GM06990 (cell line): ENCODE measurements at places on chromosomes 1 and 21.

- no peak for DNase-seq
Measured at GRCh38 chr1:210771131-210771530, 362.8 kb downstream of the KCNH1 start.

GRCh38 chr1:183937611-183938010, 99.9 kb downstream of the COLGALT2 start:
- no peak for DNase-seq

- DNase-seq = no peak
Measured at GRCh38 chr1:3072391-3073185, 3.6 kb downstream of the PRDM16 start.

DNA sequence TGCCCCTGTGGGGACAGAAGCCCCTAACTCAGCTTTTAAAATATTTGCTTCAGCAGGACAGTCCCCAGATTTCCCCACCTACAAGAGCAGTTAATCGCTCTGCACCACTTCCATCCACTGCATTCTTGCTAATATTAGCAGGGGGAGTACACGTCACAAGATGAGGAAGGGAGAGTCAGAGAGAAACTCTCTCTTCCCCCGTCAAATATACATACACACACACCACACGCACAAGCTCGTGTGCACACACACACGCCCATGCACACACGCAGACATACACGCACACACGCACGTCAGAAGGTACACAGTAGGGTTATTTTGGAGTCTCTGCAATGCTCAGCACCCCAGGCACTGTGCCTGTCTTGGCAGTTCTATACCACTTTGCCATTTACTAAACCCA, 2.1 kb downstream of the CLCA1 start:
- DNase-seq = peak; percentile 14

DNA sequence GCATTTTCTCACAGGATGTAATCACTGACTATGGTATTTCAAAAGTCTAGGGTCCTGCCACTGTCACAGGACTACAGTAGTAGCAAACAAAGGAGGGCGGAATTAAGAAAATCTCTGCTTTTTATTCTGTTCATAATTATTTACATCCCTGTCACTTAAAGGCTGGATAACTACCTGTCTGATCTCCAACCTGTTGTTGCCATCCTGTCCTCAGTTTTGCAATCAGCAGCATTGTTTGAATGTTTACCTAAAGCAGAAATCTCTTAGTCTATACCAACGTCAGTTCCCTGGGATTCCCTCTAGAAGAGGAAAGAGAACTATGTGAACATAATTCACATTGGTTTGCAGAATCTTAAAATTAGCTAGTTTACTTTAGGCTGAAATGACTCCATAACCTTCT, 218.5 kb downstream of the PBX1 start:
- DNase-seq = no peak

DNA sequence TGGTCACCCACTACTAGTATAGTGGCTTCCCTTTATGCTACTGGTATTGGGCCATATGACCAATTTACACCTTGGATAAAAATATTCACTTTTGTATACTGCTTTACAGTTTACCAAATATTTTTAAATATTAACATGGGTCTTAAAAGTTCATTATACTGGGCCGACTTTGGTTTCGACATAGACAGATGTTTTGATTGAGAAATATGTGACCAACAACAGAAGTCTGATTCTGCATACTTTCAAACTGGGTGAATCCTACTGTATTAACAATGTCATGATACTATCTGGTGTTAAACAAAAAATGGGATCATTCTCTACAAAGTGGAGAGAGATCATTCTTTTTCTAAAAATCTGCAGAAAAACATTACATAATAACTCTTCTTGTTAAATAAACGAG, 134.8 kb downstream of the AKT3 start:
- no peak for DNase-seq

DNA sequence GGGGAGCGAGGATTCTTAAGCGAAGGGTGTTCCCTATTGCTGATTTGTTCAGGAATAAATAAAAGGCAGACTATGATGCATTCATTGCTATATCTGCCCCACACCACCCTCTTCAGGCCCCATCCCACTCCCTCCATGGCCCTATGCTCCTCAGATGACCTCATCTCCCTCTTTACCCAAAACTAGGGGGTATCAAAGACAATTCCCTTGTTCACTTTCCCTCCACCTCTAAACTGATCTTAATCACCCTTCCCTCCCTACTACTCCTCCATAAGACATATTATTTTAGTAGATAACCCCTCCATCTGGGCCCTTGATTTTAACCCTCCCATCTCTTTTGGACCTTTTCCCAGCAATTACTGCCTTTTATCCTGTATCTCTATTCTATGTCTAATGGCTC, 434.9 kb upstream of the RUNX1 start:
- no peak for DNase-seq

GRCh38 chr1:180630408-180631193, 1.2 kb upstream of the XPR1 start:
- no peak for DNase-seq

DNA sequence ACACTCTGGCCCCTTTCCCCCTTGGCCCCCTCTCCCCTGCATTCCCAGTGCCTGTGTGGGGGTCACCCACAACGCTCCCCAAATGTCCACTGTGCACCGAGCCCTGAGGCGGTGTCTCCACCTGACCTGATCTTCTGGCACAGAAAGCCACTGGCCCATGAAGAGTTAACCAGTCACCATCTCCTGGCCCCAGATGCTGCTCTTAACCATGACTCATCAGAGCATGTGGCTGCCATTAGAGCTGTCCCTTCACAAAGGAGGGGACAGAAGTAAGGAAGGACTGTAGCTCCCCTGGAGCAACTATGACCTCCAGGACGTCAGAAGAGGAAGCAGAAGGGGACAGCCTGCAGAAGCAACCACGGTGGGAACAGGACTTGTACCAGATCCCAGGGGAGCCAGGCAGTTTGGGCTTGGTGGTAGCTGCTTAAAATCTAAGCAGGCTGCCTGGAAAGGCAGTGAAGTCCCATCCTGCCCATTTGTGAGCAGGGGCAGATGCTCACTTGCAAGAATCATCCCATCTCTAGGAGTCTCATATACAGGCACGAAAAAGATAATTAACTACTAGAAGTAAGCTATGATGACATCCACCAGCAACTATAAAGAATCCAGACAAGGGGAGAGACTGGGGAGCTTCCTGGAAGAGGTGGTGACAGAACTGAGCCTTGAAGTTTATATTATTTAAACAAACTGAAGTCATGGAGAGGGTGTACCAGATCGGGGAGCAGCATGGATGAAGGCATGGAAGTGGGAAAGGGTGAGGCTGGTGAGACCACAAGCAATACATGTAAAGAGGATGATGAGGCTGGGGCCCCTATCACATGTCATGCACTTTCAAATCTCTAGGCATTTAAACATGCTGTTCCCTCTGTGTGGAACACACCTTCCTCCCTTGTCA, 1.1 kb upstream of the TTC39A start:
- DNase-seq = no peak

DNA sequence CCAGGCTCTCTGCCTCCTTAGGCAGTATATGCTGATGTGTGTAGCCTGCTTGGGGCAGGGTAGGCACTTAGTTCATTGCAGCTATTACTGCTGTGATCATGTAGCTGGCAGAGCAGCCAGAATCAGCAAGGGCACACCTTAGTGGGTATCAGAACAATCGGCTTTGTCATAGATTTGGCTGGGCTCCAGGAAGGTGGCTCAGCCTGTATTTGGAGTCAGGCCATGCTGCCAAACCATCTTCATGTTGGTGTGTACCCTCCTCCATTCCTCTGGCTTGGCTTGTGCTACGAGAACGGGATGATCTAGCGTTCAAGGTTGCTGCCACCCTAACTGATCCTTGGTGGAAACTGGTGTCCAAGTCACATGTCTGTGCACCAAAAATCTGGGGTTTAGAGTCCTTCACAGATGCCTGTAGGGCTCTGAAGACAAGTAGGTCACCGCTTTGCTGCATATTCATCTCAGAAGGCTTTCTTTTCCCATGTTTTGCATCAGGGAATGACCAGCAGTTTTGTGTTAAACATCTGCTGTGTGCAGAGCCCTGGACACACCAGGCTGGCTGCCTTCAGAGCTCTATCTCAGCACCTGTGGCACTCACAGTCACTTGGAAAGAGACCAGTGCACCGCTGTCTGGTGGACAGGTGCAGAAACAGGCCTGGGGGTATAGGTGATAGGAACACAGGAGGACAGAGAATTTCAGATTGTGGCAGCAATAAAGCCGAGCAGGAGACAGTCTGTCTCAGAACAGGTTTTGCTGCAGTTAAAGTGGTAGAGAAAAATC, 23.7 kb downstream of the VANGL1 start:
- DNase-seq = no peak

- DNase-seq = peak; percentile 44
Measured at GRCh38 chr21:35204850-35205541, 155.9 kb upstream of the RUNX1 start.

DNA sequence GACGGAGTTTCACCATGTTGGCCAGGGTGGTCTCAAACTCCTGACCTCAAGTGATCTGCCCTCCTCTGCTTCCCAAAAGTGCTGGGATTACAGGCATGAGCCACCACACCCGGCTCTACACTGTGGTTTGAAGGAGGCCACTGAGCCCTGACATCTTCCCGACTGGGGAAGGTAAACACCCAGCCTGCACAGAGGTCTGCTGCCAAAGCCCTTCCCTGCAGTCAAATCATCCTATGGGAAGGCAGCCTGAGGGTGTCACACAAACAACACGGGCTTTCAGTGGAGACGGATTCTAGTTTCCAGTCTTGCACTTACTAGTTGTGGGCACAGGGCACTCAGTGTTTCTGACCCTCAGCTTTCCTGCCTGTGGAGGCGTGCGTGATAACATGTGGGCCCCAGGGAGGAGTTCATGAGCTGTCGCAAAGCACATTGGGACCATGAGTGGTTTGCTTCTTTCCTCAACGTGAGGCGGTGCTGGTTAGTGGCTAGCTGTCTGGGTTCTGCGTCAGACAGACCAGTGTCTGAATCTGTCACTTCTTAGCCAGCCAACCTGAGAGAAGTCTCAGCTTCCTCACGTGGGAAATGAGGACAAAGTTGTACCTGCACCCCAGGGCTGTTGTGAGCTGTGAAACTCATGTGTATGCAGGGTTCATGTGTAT, 21.5 kb upstream of the OPRD1 start:
- DNase-seq = no peak

DNA sequence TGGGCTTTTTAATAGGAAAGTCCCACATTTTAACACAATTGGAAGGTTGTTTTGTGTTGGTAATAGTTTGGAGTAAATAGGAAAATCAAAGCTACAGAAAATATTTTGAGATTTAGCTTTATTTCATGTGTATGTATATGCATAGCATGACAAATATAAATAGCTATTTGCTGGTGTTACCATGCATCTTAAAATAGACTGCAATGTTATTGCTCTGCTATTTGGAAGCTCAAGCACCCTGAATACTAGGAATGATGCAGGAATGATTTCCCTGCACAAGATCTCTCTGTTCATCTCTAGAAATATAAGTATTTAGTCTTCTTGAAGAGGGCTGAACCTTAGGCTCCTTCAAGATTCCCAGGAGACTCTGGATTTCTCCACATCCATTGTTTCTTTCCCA, 268.3 kb upstream of the POGK start:
- DNase-seq = no peak

- DNase-seq = no peak
Measured at GRCh38 chr1:218763538-218763937, 410.1 kb upstream of the LYPLAL1 start.

DNA sequence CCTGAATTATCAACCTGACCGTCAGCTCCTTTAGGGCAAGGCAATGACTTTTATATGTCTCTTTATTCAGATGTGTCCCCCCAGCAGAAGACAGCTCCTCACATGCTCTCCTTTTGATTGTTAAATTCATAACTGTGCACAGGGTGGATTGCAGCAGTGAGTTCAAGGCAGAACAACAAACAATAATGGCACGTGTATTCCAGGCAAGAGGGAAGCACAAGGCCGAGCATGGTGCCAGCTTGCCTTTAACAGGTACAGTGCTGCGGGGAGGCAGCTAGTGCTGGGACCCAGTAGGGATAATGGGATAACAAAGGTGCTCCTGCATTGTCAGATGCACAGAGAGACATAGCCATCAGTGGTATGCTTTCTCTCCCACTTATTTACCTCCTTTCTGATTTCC, 248.4 kb downstream of the RHOU start:
- DNase-seq = no peak

DNA sequence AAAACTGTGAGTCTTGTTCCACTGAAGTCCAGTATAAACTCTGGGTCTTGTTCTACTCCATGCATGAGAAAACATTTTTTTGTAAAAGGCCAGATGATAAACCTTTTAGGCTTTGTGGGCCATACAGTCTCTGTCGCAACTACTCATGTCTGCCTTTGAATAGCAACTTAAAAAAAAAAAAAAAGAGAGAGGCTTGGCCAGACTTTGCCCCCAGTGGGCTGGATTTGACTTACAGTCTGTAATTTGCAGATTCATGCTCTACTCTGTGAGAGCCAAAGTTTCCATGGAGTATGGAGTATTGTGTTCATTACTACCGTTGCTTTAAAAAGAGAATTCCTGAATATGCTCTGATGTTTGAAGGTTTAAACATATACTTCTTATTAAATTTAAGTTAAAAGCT, 654.9 kb upstream of the PKN2 start:
- no peak for DNase-seq

- no peak for DNase-seq
Measured at GRCh38 chr1:174160109-174160473, 771 bp downstream of the RABGAP1L start.

GRCh38 chr1:98975810-98976209, 28.9 kb downstream of the PLPPR5 start:
- no peak for DNase-seq

- DNase-seq = no peak
Measured at GRCh38 chr1:194295685-194296084, 1109.3 kb upstream of the B3GALT2 start.

GRCh38 chr21:29018540-29018939, 609 bp downstream of the RWDD2B start:
- DNase-seq = no peak

DNA sequence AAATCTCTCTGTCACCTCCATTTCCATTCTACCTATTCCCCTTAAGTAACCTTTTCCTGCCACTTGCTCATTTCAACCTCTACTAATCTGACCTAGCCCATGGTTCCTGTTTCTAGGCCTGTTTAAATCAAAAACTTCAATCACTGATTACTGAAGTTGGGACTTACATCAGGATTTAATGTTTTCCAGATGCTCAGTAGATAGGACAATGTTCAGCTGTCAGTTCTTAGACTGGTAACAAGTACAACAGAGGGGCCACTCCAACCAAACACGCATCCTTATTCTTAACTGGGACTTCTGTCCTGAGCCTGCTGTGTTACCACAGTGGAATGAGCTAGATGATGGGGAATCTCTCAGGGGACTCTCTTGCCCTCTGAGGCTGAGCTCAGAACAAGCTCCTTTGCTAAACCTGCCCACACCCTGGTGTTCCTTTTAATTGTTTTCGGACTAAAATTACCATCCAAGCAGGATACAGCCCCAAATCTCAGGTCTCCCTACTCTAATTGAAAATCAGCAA, 974.6 kb downstream of the TTLL7 start:
- no peak for DNase-seq

GRCh38 chr1:100065969-100066227, 66.8 kb downstream of the SASS6 start:
- DNase-seq = no peak
